ENCODE measurements at places on chromosomes 3 and 15. TPM values are rescaled to one million over a fixed set of nuclear protein-coding genes. Genes with fewer than 3 reads are reported as not detected.

The CLRN1 gene
- not detected for total RNA-seq

- H3K36me3 ChIP-seq = no peaks in the 10 kb centered on the region
- no peaks in the 10 kb centered on the region for H3K27me3 ChIP-seq
- no peak overlapping the region for H3K4me3 ChIP-seq
- H3K4me1 ChIP-seq = no peaks in the 10 kb centered on the region
- no peak for DNase-seq
- no peak overlapping the region for H3K27ac ChIP-seq
Measured at GRCh38 chr3:35523838-35524237, 115.5 kb upstream of the ARPP21 start.

The ITGB5 gene
- not detected for total RNA-seq

The EXD1 gene
- total RNA-seq = not detected

- H3K4me1 ChIP-seq = no peaks in the 10 kb centered on the region
- no peak overlapping the region for H3K27ac ChIP-seq
- H3K36me3 ChIP-seq = no peaks in the 10 kb centered on the region
- no peak overlapping the region for H3K4me3 ChIP-seq
- no peak for DNase-seq
- H3K27me3 ChIP-seq = no peaks in the 10 kb centered on the region
Measured at GRCh38 chr3:178823150-178823549, 248.5 kb downstream of the ZMAT3 start.

- DNase-seq = no peak
- no peak overlapping the region for H3K27ac ChIP-seq
- H3K27me3 ChIP-seq = no peaks in the 10 kb centered on the region
- no peak overlapping the region for H3K4me3 ChIP-seq
- H3K36me3 ChIP-seq = peaks cover 3% of the 10 kb centered on the region
Measured at GRCh38 chr15:57017024-57017423, 98.6 kb downstream of the TCF12 start.

GRCh38 chr3:142272200-142272891, 47.0 kb upstream of the GK5 start:
- H3K4me1 ChIP-seq = peaks cover 41% of the 10 kb centered on the region
- no peak overlapping the region for H3K27ac ChIP-seq
- H3K4me3 ChIP-seq = no peak overlapping the region
- no peaks in the 10 kb centered on the region for H3K27me3 ChIP-seq
- no peaks in the 10 kb centered on the region for H3K36me3 ChIP-seq
- DNase-seq = no peak

DNA sequence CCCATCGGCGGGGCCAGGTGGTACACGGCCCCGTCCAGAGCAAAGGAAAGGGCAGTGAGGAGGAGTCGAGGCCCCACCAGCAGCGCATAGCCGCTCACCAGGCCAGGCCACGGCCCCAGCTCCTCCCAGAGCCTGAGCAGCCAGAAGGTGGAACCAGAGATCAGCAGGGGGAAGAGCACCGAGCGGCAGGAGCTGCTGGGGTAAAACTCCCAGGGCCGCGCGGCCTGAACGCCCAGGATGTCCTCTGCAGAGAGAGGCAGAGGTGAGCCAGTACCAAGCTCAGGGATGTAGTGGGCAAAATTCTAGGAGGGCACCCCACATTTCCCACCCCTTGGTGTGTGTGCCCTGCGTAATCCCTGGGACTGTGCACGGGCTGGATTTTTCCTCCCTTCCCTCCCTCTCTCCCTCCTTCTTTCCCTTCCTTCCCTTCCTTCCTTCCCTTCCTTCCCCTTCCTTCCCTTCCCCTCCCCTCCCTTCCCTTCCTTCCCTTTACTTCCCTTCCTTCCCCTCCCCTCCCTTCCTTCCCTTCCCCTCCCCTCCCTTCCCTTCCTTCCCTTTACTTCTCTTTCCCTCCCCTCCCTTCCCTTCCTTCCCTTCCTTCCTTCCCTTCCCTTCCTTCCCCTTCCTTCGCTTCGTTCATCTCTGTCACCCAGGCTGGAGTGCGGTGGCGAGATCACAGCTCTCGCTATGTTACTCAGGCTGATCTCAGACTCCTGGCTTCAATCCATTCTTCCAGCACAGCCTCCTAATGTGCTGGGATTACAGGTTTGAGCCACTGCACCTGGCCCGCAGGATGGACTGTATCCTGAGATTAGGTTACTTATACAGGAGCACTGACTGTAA, 6.3 kb upstream of the NCBP2 start:
- H3K4me3 ChIP-seq = no peak overlapping the region
- H3K4me1 ChIP-seq = peaks cover 12% of the 10 kb centered on the region
- H3K27ac ChIP-seq = no peak overlapping the region
- peaks cover 9% of the 10 kb centered on the region for H3K36me3 ChIP-seq
- peaks cover 9% of the 10 kb centered on the region for H3K27me3 ChIP-seq

The AMT gene
- 4.7 TPM for total RNA-seq

DNA sequence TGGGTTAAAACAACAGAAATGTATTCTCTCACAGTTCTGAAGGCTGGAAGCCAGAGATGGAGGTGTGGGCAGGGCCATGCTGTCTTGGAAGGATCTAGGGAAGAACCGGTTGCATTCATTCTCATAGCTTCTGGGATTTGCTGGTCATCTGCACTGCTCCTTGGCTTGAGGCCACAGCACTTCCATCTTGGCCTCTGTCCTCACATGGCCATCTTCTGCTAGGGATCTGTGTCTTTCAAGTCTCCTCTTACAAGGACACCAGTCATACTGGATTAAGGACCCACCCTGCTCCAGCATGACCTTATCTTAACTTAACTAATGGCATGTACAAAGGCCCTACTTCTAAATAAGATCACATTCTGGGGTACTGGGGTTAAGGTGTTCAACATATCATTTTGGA, 47.7 kb downstream of the RPLP1 start:
- DNase-seq = no peak
- H3K27ac ChIP-seq = no peak overlapping the region
- H3K36me3 ChIP-seq = no peaks in the 10 kb centered on the region
- no peak overlapping the region for H3K4me3 ChIP-seq
- peaks cover 11% of the 10 kb centered on the region for H3K4me1 ChIP-seq

GRCh38 chr15:41483115-41483514, 10.6 kb upstream of the ITPKA start:
- H3K4me3 ChIP-seq = peak overlapping the region; percentile 56
- peaks cover 4% of the 10 kb centered on the region for H3K27me3 ChIP-seq
- H3K27ac ChIP-seq = peak overlapping the region; percentile 46
- H3K4me1 ChIP-seq = peaks cover 25% of the 10 kb centered on the region
- peak; percentile 58 for DNase-seq
- peaks cover 47% of the 10 kb centered on the region for H3K36me3 ChIP-seq

- peaks cover 15% of the 10 kb centered on the region for H3K27me3 ChIP-seq
- no peaks in the 10 kb centered on the region for H3K36me3 ChIP-seq
- H3K4me1 ChIP-seq = peaks cover 11% of the 10 kb centered on the region
- H3K4me3 ChIP-seq = no peak overlapping the region
- no peak overlapping the region for H3K27ac ChIP-seq
Measured at GRCh38 chr15:39491886-39492490, 88.9 kb upstream of the THBS1 start.

DNA sequence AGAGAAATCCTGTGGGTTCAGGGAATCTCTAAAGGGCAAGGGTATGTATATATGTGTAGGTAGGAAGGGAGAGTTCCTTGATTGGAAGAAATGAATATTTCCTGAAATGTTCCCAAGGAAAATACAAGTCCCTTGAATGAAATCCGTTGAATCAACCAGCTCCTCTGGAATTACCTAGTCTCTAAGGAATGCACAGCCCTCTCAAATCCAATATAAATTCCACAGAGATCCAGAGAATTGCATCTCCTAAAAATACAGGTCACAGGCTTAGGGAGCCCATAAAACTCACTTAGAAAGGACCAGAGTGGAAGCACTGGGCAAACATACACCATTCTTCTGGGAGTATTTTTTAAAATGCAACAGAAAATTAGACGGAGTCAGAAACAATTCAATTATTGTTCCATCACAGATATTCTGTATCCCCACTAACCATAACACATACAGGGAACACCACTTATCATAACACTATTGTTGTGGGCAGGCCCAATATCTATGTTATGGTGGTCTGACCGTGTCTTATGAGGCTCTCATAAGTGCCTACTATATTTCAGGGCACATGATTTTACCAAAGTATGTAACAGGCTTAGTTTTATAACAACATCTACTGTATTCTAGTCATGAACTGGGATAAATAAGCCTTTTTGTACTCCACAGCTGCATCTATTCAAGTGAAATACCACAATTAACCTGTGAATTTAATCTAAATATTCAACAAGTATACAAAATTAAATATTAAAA, 43.7 kb downstream of the IGSF11 start:
- no peak for DNase-seq
- no peaks in the 10 kb centered on the region for H3K36me3 ChIP-seq
- no peak overlapping the region for H3K27ac ChIP-seq
- H3K4me1 ChIP-seq = peaks cover 4% of the 10 kb centered on the region
- no peak overlapping the region for H3K4me3 ChIP-seq

The EFL1 gene
- 29.0 TPM for total RNA-seq

- no peak for DNase-seq
- H3K4me3 ChIP-seq = no peak overlapping the region
- H3K4me1 ChIP-seq = no peaks in the 10 kb centered on the region
- H3K36me3 ChIP-seq = no peaks in the 10 kb centered on the region
- H3K27me3 ChIP-seq = peaks cover 4% of the 10 kb centered on the region
Measured at GRCh38 chr15:31964586-31965307, 65.6 kb upstream of the CHRNA7 start.

- no peak overlapping the region for H3K4me3 ChIP-seq
- H3K36me3 ChIP-seq = no peaks in the 10 kb centered on the region
- no peak overlapping the region for H3K27ac ChIP-seq
- no peaks in the 10 kb centered on the region for H3K4me1 ChIP-seq
Measured at GRCh38 chr15:60315878-60316277, 81.9 kb downstream of the ANXA2 start.

DNA sequence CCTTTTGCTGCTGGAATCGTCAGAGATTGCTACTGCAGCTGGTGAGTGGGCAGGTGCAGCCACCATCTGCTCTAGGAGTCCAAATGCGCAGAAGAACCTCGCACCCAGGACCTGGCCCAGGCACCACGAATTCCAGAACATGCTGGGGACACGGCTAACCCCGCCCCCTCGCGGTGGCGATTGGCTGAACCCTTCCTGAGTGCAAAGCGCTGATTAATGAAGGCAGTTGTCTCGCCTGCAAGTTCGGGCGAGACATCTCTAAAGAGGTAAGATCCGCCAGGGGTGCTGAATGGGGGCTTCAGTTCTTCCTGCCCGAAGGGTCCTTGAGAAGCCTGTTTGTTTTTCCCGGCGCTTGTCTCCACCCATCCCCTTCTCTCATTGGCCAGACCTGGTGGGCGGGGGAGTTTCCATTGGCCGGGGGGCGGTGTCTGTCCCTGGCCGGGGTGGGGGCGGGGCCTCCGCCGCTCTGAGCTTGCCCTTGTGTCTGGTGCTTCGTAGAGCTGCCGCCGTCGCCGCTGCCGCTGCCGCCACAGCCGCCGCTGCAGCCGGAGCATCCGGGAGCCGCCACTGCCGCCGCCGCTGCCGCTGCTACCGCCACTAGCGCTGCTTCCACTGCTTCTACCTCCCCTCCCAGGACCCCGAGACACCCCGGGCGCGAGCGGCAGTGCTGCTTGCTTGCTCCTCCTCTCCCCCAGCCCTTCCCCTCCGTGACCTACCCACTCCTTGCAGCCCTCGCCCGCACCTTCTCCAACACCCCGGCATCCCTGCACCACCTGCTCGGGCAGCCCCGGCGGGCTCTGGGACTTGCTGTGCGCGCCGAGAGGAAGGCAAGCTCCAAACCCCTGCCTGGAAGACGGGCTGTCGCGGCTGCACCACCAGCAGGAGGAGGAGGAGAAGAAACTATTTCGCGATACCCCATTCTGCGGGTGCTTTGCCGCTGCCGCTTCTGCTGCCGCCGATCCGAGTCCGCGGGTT, at the start of gene CADM2:
TSS of gene CADM2 (plus strand) at position 495 of the 975 bp plus-strand sequence.
- H3K27me3 ChIP-seq = peaks cover 27% of the 10 kb centered on the region
- H3K4me1 ChIP-seq = peaks cover 11% of the 10 kb centered on the region
- DNase-seq = peak; percentile 78
- H3K4me3 ChIP-seq = peak within 1 kb of the TSS; percentile 68
- H3K27ac ChIP-seq = no peak within 1 kb of the TSS

- no peaks in the 10 kb centered on the region for H3K27me3 ChIP-seq
- H3K4me1 ChIP-seq = peaks cover 15% of the 10 kb centered on the region
- DNase-seq = no peak
- peaks cover 46% of the 10 kb centered on the region for H3K36me3 ChIP-seq
- H3K27ac ChIP-seq = no peak overlapping the region
Measured at GRCh38 chr15:57152666-57153539, 223.4 kb upstream of the CGNL1 start.

DNA sequence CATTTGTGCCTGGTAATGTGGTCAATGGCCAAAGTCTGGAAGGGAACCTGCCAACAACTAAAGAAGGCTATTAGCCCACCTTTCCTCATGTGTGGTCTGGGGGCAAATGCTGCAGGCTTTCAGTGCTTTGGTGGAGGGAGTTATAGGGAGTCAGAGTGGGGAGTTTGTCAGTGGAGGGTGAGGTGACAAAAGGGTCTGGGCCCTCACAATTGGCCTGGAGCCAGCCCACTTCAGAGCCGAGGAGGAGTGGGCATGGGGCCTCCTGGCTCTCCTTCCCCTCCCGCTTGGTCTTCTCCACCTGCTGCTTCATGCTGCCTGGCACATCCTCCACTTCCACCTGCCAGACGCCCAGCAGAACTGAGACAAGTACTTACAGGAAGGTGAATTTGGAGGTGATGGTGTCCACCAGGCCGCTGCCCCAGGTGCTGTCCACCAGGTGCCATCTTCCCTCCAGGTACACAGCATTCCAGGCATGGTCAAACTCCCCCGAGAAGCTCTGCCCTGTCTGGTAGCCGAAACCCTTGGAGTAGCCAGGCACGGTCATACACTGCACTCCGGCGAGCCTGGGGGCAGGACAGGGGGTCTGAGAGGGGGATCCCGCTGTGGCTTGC, 40.9 kb downstream of the KY start:
- H3K4me1 ChIP-seq = no peaks in the 10 kb centered on the region
- DNase-seq = no peak
- peaks cover 4% of the 10 kb centered on the region for H3K27me3 ChIP-seq
- H3K36me3 ChIP-seq = no peaks in the 10 kb centered on the region
- H3K27ac ChIP-seq = no peak overlapping the region

DNA sequence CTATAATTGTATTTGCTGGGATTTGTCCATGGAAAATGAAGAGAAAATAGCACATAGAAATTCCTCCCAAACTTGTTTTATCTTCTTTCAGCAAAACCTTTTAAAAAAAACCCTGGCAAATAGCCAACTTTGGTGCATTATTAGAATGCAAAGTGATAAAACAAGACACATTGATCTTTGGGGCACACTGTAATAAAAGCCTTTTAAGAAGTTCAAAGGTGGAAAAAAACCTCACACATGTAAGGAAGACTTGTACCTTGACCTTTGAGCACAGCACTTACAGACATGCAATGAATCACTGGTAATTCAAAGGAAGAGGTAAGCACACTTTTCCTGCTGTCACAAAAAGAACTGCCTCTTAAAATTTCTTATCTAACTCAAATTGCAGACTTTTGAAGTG, 8.0 kb upstream of the MORC1 start:
- H3K27me3 ChIP-seq = no peaks in the 10 kb centered on the region

- DNase-seq = no peak
- no peaks in the 10 kb centered on the region for H3K4me1 ChIP-seq
- H3K36me3 ChIP-seq = no peaks in the 10 kb centered on the region
- H3K4me3 ChIP-seq = no peak overlapping the region
- no peak overlapping the region for H3K27ac ChIP-seq
Measured at GRCh38 chr3:158935846-158936245, 134.0 kb downstream of the MFSD1 start.

The SAMMSON gene
- total RNA-seq = not detected

The MAPKBP1 gene
- total RNA-seq = 30.9 TPM

The BTLA gene
- total RNA-seq = 26.0 TPM

The SAMD7 gene
- not detected for total RNA-seq

The STRA6 gene
- total RNA-seq = not detected

The SPTSSB gene
- total RNA-seq = not detected
